ENCODE measurements at places on chromosomes 1 and 21.

DNA sequence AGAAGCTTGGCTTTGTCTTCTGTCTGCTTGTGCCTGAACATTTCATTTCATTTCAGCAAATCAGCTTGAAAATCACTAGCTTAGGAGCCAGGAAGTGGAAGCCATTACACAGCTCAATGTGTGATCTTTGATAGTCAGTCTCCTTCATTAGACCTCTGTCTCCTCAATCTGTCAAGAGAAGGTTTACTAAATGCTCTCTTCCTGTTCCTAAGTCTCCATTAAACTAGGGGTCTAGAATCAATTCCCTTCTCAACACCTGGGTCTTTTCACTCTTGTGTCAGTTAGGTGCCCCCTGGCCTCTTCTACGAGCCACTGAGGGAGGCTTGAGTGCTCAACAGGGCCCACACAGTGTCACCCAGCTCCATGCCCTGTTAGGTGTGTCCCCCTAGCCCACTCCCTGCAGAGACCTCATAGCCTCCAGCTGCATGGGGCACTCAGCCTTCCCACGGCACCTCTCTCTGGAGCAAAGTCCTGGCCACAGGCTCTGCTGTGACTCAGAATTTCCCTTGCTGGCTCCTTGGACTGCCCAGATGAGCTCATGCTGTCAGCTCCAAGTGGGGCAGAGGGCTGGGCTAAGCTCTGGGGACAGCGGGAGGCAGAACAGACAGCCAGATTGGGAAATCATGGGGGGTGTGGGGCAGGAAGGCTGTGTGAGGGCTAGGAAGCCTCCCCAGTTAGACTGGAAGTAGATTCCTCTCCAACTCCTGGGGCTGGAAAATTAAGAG lies 115.7 kb upstream of the IPO9 start:
- peak; percentile 84 for DNase-seq

GRCh38 chr1:162562470-162562828 lies 927 bp downstream of the UAP1 start:
- DNase-seq = peak; percentile 15

DNA sequence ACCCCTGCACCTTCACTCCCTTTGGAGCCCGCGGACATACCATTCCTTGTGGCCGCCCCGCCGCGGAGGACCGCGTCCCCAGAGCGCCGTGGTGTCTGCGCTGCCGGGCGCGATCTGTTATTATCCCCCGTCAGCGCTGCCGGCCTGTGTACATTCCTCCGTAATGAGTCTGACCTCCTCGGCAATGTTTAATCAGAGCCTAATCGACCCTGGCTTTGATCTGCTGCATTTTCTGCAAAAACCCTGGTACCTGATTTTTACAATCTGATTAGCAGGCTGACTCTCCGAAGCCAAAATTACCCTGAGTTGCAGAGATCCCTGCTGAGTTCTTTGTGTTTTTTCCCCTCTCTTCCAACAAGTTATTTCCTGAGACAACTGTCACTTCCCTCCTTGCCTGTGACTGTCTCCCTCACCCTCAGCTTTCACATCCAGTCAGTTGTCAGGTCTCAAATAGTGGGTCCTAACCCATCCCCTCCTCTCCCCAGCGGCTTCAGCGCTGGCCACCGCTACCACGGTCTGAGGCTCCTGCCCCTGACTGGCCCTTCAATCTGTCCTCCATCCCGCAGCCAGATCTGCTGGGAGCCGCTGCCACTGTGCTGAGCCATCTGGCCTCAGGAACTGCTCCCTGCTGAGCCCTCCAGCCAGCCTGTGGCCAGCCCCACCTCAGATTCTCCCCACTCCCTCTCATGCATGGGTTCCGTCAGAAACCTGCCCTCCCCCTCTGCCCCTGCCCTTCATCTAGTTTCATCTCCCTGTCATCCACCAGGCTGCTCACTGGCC lies 53.5 kb downstream of the GLIS1 start:
- DNase-seq = no peak

DNA sequence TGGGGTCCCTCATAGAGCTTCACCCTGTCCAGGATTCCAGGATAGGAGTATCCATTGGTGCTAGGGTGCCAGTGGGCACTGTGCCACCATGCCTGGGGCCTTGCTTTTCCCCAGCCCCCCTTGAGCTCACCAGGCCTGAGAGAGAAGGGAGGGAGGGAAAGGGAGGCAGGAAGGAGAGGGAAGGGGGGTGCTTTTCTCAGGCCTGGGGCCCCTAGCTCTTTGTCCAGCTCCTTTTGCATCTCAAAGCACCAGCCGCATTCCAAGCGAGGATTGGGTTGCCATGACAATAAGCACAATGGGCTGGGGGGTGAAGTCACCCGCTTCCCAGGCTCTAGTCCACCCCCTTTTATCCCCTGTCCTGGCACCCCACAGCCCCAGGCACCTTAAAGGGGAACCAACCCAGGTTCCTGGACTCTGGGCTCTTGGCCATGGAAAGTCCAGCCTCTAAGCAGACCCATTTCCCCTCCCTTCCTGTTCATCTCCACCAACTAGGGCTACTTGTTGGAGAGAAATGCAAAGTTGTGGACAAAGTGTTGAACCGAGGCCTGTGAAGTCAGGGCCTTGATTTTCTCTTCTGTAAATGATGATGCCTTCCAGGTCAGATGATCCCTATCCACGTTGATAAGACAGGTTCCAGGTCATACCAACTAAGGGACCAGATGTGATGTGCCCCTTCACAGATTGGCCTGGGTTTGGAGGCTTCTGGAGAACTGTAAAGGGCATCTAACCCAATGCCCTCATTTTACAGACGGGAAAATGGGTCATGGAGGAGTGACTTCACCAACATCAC lies 11.4 kb downstream of the THBS3 start:
- DNase-seq = peak; percentile 58

DNA sequence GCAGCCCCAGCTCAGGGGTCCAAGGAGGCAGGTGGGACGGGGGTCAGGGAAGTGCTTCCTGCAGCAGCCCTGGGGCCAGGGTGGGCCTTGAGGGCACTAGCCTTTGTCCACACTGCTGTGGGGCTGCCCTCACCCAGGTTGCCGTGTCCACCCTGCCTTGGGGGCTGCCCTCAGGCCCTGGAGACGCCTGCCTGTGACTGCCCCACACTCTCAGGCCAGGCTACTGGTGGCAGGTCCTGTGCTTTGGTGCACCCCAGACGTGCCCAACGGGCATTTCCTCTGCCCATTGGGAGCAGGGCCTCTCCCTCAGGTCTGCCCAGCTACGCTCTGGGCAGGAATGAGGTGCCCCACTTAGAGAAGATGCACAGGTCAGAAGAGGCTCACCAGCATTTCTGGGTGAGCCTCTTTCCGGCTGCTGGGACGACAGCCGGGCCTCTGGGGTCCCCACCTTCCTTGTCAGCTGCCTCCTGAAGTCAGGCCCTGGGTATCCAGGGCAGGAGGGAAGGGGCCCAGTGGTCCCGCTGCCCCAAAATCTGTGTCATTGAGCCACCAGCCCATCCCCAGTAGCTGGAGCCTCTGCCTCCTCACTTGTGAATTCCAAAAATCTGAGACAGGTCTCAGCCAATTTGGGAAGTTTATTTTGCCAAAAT lies 2.7 kb upstream of the MMEL1 start:
- DNase-seq = no peak

- DNase-seq = no peak
Measured at GRCh38 chr1:27360159-27361043, 6.4 kb downstream of the MAP3K6 start.

DNA sequence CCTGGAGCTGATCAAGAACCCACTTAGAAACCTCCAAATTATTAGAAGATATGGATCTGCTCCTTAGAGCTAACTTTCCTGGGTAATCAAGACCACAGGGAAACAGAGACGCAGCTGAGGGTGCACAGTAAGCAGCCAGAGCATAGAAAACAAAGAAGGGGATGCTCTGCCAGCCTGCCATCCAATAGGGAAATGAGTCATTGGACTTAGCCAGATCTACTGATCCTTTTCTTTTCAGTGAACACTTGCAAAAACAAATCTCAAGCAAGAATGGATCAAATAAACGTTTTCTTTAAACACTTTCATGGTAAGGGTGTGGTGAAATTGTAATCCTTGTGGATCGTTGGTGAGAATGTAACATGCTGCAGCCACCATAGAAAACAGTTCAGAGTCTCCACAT lies 474.0 kb downstream of the LTN1 start:
- DNase-seq = no peak

- DNase-seq = no peak
Measured at GRCh38 chr1:16076031-16076864, 2.8 kb upstream of the FAM131C start.

DNA sequence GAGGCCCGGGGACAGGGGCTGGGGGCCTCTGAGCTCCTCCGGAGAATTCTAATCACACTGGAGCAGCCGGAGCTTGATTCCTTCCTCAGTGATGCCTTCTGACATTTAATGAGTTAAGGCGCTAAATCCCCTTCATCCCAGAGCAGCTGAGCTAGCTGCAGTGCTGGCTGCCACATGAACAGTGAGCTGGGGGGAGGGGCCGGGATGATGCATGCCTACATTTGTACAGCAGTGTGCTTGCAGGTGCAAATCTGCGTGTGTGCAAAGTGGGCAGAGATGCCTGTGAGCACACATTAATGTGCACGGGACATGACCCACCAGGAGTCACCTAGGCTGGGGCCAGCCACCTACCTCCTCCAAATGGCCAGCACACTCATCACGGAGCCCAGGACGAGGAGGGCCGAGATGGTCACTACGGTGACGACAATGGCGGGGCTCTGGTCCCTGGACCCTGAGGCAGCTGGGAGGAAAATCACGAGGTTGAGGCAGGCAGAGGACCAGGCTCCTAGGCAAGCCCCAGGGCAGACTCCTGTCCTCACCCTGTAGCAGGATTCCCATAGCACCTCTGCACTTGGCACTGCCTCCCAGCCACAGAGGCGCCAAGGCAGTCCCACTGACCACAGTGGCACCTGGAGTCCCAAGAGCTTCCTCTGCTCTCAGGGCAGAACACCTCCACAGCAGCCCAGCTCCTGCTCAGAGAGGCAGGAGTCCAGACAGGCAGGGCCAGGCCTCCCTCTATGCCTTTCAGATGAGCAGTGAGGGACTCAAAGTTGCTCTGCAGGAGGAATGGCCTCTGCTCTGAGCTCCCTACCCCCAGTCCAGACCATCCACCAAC lies 34.7 kb downstream of the CDCA8 start:
- peak; percentile 37 for DNase-seq

DNA sequence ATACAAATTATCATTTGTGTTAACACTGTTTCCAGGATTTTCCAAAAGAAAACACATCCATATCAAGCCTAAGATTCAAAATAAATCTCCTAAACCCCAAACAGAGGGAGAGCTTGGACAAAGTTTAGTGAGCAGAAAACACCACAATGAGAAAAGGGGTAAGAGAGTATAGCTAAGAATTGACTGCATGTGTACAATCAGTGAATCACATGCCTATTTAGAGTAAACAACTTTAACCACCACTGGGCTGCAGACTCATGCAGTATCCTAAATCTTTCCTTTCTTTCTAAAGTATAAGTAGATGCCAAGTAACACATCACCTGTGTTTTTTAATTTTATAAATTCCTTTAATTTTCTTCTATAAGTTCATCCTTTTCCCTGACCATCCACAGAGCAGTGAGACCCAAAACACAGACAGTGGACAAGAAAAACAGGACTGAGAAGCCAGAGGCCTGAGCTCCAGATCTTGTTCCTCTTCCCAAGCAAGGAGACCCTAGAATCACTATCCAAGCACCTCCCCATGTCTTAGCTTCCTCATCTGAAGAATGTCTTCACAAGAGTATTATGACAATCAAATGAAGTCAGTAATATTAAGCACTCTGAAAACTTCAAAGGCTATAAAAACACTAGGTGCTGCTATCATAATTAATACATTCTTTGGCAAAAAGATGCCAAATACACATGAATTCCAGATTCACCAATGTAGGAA lies 93.1 kb downstream of the VAV3 start:
- DNase-seq = no peak

GRCh38 chr1:147641291-147641690 lies 29.0 kb downstream of the ACP6 start:
- no peak for DNase-seq

- DNase-seq = peak; percentile 90
Measured at GRCh38 chr21:21018821-21019220, 20.6 kb downstream of the NCAM2 start.
